ENCODE measurements at places on chromosomes 11 and 22.

DNA sequence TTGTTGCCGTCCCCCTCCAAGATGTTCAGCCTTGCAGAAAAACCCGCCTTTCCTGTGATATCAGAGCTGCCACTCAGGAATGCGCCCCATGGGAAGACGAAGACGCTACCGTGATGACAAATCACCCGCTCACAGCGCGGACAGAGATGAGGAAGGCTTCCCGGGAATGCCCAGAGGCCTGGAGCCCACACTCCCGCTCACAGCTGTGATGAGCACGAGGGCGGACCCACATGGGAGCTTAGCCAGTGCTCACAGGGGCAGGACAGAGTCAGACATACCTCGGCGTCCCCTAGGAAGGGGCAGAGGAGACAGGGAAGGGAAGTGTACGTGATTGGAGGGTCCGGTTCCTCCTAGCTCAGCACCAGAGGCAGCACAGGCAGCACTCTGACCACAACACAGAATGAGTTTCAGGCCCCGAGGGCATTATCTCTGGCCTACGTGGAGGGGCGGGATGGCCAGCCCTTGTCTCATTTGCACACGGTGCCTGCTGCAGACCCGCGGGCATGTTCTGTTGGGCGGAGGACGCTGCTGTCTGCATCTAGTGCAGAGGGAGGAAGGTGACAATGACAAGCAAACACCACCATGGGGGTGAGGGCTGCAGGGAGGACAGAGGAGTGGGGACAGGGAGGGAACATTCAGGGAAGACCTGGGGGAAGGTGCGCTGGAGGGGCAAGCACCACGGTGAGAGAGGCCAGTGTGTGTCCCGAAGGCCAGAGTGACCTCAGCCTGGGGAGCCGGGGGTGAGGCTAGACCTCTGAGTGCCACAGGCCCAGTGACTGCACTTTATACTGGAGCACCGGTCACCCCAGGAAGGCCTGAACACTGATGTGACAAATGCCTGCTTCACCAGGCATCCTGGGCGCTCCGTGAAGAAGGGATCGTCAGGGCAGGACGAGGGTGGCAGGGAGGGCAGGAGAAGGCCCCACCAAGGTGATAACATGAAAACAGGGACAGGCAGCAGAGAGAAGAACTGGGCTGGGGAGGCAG lies 79.6 kb downstream of the CELSR1 start:
- DNase-seq = peak; percentile 33

DNA sequence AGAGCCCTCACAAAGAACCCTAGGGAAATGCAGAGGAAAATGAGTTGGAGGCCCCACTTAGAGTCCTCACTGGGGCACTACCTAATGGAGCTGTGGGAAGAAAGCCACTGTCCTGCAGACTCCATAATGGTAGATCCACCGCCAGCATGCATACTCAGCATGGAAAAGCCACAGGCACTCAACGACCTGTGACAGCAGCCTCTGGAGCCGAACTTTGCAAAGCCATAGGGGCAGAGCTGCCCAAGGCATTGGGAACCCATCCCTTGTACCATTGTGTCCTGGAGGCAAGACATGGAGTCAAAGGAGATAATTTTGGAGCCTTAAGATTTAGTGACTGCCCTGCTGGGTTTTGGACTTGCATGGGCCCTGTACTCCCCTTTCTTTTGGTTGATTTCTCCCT lies 18.8 kb downstream of the BBOX1 start:
- no peak for DNase-seq

DNA sequence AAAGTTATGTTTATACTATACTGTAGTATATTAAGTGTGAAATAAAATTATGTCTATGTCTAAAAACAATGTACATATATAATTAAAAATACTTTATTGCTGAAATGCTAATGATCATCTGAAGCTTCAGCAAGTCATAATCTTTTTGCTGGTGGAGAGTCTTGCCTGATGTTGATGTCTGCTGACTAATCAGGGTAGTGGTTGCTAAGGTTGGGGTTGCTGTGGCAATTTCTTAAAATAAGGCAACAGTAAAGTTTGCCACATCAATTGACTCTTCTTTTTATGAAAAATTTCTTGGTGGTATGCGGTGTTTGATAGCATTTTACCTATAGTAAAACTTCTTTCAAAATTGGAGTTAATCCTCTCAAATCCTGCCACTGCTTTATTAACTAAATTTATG lies 21.4 kb downstream of the INSC start:
- DNase-seq = no peak

DNA sequence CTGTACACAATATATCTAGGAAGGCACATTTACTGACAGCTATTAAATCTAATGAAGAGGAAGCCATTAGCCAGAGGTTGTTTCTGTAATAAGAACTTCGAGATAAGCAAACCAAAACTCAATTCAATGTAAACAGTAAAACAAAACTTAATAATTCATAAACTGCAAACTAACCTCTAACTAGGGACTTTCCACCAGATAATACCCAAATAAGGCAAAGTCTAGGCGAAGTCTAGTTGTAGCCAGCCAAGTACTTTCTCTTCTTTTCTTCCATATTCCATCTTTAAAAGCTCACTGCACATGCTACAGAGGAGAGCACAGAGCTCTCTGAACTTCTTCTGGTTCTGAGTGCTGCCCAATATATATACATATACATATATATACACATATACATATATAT lies 229.9 kb upstream of the ANO5 start:
- no peak for DNase-seq

DNA sequence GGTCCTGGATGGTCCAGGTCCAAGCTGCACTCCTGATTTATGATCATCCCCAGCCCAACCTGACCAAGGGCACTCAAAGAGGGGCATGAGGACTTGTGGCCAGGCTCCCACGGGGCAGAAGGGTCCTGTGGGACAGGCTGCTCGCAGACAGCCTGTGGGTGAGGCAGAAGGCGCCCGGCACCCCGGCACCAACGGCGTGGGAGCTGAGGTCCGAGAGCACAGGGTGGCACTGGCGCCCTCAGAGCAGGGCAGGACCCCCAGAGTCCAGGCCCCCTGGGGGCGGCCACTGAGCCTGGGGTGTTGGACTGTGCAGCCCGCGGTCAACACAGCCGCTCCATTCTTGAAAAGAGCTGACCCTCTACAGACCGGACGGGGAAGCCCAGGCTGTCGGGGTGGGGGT lies 3.3 kb downstream of the IL17REL start:
- no peak for DNase-seq

GRCh38 chr22:46984751-46985506 lies 222.5 kb downstream of the TBC1D22A start:
- DNase-seq = peak; percentile 93

GRCh38 chr11:2933375-2934020 lies 4.3 kb upstream of the PHLDA2 start:
- peak; percentile 91 for DNase-seq

- DNase-seq = no peak
Measured at GRCh38 chr22:19619144-19620009, 94.9 kb upstream of the SEPTIN5 start.

DNA sequence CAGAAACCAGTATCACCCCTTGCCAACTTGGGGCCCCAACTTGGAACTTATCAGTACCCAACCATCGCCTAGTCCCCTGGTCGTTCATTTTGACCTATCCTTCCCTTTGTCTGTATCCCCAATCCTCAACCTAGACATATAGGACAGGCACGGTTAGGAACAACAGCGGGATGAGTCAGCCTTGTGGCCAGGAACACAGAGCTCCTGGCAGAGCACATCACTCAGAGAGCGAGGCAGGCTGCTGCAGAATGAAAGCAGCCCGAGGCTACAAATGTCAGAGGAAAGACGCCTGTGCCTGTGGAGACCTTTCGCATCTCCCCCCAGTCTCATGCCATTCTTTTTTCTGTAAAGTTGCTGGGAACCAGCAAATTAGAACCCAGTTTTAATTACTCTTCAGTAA lies 14.6 kb downstream of the DKK3 start:
- peak; percentile 82 for DNase-seq

DNA sequence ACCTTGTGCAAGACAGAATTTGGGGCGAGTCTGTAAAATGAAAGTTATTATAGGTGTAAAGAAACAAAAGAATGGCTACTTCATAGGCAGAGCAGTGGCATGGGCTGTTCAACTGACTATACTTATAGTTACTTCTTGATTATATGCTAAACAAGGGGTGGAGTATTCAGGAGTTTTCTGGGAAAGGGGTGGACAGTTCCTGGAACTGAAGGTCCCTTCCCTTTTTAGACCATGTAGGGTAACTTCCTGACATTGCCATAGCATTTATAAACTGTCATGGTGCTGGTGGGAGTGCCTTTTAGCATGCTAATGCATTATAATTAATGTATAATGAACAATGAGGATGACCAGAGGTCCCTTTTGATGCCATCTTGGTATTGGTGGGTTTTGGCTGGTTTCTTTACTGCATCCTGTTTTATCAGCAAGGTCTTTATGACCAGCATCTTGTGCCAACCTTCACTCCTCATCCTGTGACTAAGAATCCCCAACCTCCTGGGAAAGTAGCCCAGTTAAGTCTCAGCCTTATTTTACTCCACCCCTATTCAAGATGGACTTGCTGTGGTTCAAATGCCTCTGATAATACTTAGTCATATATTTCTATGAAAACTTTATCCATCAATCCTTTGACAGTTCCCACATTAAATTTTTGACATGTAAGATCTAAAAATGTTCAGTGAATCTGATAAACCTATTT lies 118.6 kb downstream of the ARHGAP42 start:
- DNase-seq = peak; percentile 28

DNA sequence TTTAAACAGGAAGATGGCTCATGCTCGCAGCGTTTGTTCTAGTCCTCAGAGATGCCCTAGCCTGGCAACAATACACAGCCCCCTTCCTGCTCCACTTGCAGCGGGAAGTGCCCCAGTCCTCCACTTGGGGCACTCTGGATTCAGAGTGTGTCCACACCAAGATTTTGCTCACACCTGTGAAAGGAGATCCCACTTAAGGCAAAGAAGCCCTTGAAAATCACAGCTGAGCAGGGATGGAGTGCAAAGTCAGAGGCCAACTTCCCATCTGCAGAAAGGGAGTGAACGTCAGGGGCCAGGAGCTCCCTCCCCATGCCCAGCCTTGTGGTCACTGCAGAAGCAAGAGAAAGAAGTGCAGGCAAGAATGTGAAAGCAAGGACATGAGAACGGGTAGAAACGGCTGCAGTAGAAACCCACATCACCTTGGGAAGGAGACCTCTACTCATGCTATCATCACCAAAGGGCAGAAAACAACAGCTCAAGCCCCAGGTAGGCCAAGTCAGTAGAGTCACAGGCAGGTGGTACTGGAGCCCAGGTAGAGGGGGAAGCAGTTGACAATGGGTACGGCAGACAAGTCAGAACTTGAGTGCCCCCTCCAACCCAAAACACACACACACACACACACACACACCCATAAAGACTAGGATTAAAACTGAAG lies 157.4 kb downstream of the BUD13 start:
- no peak for DNase-seq

DNA sequence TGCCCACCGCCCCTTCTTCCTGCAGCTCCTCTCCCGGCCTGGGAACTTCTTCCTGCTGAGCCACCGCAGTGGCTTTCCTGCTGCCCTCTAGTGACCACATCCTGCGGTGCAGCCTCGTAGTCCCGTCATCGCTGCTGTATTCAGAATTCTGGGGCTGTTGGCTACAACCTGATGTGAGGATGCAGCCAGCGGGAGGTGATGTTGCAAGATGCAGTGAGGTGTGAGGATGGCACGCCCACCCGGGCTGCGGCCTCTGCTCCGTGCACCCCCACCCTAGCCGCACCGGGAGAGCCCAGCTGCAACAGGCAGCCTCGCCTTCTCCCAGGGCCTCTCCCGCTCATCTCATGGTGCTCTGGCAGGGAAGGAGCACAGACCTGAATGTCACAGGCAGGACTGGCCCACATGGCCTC lies 10.1 kb downstream of the CHST1 start:
- peak; percentile 85 for DNase-seq

- no peak for DNase-seq
Measured at GRCh38 chr11:126391286-126391954, 35.9 kb downstream of the ST3GAL4 start.

DNA sequence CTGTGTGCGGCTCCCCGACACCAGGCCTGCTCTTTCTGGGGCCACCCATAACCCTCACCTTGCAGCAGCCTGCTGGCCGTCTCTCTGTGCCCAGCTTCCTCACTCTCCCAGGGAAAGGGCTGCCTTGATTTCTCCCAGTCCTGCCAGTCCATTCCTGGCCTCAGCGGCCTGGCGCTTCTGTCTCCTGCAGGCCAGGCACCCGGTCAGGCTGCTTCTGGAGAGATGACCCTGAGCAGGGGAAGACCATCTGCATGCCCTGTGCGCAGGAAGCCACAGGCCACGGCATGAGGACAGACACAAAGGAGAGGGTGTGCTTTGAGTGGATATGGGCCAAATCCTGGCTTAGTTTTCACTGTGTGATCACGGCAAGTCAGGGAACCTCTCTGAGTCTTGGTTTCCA lies 86.2 kb downstream of the TSPAN18 start:
- no peak for DNase-seq

GRCh38 chr22:46726066-46726985 lies 11.7 kb downstream of the CERK start:
- peak; percentile 53 for DNase-seq

DNA sequence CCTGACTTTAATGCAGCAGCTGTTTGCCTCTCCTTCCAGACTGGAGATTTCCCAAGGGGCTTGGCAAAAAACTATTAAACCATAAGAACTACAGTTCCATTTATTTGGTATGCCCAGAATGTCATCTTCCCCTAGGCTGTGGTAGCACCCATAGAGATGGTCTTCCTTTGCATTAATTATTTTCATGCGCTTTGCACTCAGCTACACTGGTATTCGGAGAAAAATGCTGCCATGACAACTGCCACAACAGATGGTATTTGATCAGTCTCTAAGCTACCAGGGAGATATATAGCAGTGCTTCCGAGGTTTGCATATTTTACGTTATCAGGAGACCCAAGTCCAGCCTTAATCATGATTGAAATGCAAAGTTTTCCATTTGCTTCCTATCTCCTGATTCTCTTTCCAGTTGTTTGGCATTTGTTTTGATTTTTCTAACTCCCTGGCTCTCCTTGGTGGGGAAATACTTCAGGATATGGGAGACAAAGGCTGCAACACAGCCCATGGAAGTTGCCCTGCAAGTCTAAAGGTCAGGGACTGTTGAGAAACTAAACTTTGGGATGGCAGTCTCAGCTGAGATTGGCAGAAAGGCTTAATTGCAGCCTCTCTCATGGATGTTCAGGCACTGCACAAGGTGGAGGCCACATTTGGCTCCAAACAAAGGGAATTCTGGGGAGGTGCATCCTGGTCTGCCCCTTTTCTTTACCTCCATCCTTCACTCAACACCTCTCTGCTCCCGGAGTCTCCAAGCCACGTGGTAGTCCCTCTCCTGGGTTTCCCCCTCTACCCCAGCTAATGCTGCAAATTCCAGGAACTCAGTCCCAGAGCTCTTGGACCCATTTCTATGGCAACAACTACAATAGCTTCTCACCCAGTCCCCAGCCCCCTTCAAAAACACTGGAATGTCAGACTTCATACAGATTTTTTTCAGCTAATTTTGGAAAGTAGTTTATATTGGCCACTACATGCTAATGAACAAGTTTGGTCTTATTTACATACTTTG lies 151.8 kb downstream of the NAV2 start:
- DNase-seq = no peak

GRCh38 chr11:597166-597725 lies 18.5 kb downstream of the IRF7 start:
- no peak for DNase-seq

DNA sequence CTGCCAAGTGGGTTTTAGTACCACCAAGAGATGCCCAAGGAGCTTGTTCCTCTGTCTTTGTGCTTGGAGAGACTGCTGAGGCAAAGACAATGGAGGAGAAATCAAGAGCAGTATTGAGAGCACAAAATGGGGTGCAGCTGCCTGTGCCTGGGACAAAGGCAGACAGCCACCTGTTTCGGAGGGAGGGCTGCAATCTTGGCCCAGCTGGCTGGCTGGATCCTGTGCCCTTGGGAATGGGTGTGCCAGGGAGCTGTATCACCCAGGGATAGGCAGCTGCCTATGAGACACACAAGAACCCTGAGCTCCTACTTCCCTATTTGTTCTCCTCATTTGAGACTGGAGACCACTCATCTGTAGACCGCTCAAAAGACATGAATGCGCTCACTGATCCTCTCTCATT lies 23.3 kb upstream of the CHRM4 start:
- DNase-seq = no peak
